Non-pigmented ciliary epithelial cell (primary cell): ENCODE measurements at places on chromosomes 3 and 15.

DNA sequence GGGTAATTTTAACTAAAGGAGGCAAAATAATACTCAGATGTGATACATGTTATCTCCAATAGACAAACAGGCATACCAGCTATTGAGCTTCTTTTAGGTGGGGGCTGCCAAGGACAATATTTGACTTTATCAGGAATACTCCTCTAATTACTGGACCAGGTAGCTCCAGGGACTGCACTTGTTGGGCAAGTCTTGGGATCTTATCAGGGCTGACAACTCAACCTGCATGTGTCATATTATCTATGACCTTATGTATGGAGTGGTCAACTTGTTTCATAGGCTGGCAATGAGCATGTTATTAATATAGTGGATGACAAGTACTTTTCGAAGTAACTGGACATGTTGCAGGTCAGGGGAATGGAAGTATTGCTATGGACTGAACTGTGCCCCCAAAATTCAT, 15.0 kb upstream of the ZNF445 start:
- no peak for DNase-seq

DNA sequence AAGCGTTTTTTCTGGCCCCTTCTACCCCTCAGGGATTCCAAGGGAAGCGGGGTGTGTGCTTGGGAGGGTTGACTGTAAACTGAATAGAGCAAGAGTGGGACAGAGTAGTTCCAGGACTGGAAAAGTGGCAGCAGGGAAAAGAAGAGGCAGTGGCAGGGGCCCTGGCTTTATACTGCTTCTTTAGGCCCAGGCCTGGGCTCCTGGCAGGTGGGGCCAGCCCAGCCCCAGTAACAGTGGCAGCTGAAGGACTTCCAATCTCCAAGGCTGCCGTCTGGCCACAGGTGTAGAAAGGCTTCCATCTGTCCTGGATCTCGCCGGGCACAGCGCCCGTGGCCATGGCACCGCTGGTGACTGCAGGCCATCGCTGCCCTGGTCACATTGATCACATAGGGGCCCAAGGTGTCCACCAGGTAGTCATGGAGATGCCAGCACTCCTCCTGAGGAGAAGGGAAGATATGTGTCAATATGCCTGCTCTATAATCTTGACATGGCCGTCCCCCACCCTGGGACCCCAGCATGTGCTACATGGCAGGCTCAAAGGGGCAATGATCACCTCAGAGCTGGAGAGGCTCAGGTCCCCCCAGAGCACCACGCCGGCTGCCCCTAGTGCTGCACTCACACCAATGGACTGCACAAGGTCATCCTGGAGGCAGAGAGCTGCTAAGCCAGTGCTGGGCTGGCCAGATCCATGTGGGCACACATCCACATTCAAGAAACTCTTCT, 1.0 kb upstream of the IFRD2 start:
- no peak for DNase-seq

DNA sequence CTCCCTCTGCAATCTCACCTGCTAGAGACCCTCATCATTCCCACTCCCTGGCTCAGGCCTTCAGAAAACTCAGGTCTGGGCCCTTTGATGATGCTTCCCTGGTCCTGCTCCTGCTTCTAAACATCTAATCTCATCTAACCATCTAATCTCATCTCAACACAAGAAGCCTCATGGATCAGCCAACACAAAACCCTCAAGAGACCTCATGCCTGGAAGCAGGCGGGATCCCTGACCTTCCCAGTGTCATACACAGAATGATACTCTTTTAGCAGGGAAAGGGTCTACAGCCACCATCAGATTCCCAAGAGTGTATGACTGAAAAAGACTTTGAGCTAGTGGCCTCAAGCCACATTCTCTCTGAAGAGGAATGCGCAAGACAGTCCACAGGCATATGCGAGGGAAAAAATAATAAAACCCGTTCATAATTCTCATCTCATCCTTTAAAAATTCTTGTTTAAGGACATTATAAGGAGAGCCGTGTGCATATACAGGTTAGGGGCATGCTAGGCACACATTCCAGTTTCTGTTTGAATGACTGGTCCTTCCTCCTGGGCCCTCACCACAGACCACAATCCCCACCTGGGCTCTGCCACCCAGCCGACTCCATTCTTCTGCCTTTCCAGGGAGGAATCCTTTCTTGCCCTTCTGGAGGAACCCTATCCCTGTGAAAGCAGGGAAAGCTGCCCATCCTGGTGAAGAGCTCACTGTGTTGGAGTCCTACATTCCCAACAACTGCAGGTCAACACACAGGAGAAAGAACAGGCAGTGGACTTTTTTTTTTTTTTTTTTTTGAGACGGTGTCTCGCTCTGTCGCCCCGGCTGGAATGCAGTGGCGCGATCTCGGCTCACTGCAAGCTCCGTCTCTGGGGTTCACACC, 2.2 kb downstream of the ZXDC start:
- no peak for DNase-seq

DNA sequence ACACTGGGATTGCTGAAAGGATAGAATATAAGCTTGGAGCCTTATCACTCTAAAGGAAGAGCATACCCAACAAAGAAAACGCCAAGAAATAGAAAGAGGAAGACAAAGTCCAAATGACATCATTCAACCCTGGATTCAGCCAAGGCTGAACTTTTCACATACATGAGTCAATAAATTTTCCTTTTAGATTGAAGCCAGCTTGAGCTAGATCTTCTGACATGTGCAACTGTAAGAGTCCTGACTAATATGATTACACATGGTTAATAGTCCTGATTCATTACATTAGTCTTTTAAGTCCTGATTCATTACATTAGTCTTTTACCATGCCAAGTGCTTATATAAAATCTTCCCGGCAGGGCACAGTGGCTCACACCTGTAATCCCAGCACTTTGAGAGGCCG, 13.6 kb upstream of the DENND6A start:
- DNase-seq: peak; percentile 69

- DNase-seq: no peak
Observed at GRCh38 chr3:47961815-47962606, 54.2 kb downstream of the MAP4 start.

- no peak for DNase-seq
Observed at GRCh38 chr3:9553021-9553947, at the start of gene LHFPL4. Gene LHFPL4, minus strand, starts transcription at chr3:9553822. Its CDS starts 1,143 bp downstream, at chr3:9552679.

DNA sequence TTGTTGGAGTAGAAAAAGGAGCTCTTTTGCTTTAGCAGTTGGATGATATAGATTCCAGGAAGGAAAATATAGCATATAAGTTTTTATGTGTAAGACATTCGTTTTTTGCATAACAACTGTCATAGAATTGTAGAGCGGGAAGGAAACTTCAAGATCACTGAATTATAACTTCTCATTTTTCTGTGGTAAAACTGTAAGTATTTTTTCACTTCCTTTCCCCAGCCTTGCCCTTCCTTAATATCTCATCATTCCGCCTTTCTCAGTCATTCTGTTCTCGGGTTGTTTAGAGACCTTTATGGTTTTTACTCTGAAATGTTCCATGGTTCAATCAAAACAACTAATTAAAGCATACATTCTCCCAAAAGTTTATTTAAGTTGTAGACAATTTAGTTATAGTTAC, 1.1 kb downstream of the EAF2 start:
- DNase-seq: no peak

GRCh38 chr3:57031631-57032541, 28.6 kb upstream of the SPATA12 start:
- DNase-seq: no peak

GRCh38 chr3:115788921-115789470, 165.7 kb downstream of the GAP43 start:
- DNase-seq: peak; percentile 73

GRCh38 chr3:175356899-175357324, 497.8 kb downstream of the NAALADL2 start:
- no peak for DNase-seq

DNA sequence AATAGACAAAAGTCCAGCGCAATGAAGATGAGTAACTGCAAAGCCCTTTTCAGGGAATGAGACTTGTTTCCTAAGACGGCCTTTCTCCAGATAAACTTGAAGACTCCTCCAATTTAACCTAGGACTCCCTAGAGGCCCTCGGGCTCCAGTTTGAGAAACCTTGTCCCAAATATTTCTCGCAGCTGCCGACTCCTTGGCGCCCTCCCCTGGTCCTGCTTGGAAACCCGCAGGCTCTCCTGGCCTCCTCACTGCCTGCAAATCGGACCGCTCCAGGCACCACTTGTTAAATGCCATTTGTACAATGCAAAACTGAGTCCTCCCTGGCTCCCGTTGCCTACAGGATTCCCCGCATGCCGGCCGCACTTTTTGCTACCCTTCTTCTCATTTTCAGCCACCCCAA, 36.8 kb downstream of the MUC4 start:
- DNase-seq: no peak

GRCh38 chr3:194086388-194087075, 49.4 kb upstream of the HES1 start:
- DNase-seq: no peak

- peak; percentile 87 for DNase-seq
Observed at GRCh38 chr3:116005404-116005803, 382.1 kb downstream of the GAP43 start.

- no peak for DNase-seq
Observed at GRCh38 chr3:14274612-14274936, 96.0 kb downstream of the LSM3 start.

DNA sequence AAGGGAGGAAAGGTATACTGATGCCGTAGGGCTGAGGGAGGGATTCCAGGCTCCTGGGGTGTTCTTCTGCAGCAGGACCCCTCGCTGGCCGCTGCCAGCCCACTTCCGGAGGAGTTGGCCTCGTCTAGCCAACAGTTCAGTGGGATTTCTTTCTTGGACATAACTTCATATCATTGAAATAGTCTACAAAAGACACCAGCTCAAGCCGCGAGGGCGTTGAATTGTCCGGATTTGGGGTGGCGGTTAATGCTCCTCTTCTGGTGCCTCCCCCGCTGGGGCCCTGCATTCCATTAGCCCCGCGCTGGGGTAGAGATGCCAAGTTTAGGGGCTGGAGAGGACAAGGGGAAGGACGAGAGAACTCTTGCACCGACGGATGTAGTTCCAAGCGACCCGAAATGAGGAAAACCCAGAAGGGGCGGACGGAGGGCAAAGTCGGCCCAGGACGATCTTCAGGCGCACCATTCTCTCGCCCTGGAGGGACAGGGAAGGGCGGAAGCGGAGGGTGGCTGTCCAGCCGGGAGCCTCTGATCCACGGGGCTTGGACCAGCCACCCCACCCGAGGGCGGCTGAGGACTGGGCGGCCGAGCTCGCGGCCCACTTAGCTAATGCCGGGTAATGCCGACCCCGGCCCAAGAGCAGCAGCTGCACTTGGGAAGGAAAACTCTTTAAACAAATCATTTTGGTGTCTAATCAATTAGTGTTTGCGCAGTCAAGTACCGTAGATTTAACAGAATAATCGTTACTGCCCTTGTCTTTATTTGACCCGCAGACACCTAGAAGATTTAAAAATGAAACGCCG, 4.7 kb upstream of the ONECUT1 start:
- DNase-seq: no peak

GRCh38 chr3:113269661-113270060, 58.3 kb downstream of the BOC start:
- no peak for DNase-seq
